ENCODE measurements at places on chromosomes 7 and 10.

DNA sequence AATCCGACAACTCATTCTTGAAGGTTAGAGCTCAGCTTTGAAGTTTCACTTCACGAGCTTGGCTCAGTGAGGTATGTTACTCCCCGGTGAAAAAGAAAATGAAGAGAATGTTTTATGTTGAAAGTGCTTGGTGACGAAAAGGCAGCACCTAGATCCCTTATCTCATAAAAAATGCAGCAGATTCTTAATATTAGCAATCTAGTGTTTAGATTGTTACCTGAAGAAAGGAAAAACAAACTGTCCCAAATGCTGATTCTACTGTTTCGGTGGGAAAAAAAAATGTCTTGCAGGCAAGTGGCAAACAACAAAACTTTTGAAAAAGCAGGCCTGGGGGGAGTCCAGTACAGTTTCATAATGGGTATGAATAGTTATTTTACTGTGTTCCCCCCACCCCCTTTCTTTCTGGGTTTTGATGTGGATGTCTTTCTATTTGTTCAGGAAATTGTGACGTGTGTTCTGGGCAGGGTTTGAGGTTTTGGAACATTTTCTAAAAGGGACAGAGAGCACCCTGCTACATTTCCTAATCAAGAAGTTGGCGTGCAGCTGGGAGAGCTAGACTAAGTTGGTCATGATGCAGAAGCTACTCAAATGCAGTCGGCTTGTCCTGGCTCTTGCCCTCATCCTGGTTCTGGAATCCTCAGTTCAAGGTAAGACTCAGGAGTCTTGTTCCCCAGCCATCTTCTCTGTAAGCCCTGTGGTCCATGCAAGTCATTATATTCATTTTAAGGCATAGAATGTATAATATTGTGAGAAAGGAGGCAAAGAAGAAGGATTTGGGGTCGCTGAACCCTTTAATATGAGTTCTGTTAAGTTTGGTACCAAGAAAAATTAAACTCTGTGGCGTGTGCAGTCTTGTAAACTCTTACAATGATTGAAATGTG lies at the start of gene SRGN:
Gene SRGN, plus strand, starts transcription at position 514 of the 881 bp plus-strand sequence. Its CDS starts 55 bp downstream, at position 569.
- peak; percentile 60 for DNase-seq

- DNase-seq: no peak
Measured at GRCh38 chr10:98030093-98030821, at the start of gene CRTAC1. Gene CRTAC1, minus strand, starts transcription at chr10:98030621. Its CDS starts 149 bp downstream, at chr10:98030472.

DNA sequence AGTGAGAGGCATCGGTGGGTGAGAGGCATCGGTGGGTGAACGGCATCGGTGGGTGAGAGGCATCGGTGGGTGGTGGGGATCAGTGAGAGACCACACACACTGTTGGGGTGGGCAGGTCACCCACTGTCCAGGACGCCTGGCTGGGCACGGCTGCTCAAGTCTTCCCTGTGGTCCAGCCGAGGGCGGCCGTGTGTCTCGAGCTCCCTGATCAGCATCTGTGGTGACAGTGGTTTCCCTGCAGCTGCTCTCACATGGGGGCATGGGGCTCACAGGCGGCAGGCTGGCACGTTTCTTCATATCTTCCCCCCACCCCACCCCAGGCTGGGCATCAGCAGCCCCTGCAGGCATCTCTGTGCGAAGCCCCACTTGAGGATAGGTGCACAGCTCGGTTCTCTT lies 78.2 kb downstream of the NKX6-2 start:
- no peak for DNase-seq

- DNase-seq: no peak
Measured at GRCh38 chr7:48458701-48459524, 287.7 kb downstream of the ABCA13 start.

DNA sequence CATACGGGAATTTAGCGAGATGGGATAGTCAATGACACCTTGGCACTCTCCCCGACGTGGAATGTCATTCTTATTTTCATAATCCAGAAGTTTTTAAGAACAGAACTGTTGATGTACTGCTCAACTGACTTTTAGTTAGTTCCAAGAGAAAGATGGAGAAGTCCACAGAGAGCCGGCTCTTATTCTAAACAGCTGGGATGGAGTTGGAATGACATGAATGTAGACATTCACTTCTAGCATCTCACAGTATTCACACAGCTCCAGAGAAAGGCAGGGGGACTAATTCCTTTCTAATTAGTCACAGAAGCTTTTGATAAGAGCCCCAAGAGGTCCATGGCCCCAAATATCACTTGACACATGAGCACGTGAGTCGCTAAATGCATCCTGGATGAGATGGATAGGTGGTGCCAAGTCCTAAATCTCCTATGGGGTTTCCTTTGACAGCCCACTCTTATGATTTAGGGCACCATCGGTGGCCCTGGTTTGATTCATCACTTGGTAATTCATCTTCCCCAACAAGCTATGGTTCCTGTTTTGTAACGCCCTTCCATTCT lies 420.3 kb upstream of the AUTS2 start:
- DNase-seq: no peak

DNA sequence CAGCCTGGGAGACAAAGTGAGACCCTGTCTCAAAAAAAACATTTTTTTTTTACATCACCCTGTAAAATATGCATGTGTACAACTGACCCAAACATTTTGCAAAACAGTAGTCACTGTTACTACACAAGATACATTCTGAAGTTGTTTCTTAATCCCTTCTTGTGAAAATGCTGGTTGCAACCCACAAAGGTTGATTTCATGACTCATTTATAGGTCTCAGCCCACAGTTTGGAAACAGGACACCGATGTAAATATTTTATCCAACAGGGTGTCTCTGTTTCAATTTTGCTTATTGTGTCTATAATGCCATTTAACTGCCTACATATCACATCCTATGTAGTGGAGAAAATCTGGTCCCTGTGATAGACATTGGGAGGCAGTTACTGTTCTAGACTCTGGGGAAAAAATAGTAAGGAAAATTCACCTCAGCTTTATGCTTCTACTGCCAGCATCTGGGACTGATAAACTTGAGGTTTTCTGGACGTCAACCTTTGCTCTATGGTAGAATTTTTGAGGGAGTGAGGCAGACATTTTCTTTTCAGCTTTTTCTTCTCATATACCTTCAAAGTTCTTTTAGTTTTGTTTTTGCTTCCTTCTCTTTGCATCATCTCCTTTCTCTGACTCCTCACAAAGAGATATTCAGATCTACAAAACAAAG lies 1.6 kb upstream of the RAB19 start:
- no peak for DNase-seq

DNA sequence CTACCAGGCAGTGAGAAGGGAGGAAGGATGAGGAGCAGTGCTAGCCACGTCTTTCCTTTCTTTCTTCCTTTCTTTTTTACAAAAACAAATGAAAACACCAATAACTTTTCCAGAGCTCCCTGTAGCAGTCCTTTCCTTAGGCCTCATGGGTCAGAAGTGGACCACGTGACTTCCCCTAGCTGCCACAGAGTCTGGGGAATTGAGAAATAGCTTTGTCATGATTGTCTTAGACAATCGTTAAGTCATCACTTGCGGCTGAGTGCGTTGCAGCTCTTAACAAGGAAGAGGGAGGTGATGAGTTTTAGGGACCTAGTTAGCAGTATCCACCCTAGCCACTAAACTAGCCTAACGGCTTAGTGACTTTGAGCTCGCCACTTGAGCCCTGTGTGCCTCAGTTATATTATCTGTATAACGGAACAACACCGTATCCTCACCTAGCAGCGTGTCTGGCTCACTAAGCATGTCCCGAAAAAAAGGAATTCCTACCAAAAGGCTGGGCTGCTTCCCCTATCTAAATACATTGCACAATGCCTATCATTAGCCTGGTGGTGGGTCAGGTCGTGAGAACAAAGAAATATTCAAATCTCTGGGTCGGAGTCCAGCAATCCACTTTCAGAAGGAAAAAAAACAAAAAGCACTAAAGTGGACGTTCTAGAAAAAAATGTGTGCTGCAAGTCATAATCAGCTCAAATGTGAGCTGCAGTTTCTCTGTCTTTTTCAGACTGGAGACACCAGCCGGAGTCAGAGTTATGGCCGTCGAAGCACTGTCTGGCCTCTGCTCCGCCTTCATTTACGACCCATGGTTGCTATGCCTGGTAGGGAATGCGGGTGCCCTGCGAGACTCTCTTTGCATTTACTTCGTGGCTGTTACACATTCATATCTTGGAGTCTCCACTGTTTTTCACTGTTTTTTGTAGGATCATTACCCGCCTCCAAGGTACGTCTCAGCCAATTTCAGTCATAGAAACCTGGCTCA lies 338.5 kb upstream of the FOXK1 start:
- DNase-seq: no peak

DNA sequence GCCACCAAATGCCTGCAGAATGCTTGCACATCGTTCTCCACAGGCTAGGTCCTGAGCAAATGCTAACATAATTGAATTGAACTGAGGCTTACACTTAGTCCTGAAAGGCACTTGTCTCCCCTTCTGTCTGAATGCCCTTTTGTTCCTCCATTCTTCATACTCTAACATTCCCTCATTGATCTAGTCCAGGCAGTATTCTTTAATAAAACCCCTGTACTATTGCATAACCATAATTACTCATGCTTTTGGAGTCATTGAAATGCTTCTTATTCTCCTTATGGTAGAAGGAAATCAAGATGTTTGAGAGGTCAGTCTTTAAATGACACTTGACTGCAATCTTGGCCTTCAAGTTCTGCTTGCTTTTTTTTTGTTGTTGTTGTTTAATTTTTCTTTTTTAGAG lies 7.1 kb downstream of the PI4K2A start:
- no peak for DNase-seq

DNA sequence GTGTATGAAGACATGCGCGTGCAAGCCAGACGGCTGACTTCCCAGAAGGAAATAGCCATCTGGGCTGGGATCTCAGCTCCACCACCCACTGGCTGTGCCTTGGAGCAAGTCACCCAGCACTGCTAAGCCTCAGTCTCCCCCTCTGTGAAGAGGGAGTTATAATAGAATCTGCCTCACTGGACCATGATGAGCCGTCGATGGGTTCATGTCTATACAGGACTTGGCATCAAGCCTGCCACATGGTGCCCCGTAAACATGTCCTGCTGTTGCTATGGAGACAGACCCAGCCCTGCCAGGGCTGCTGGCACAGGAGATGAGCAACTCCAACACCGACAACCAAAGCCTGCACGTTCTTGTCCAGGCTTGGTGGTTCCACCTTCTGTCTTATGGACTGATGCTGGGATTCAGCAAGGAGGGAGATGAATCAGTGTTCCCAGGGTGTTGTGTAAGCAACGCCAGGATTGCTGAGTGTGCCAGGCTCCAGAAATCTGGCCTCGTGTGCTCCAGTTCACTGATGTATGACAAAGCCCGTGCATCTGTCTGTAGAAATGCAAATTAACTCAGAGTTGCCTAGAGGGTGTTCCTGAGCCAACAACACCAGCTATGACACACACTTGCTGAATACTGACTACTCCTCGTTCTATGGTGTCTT lies 5.6 kb downstream of the GPR15LG start:
- DNase-seq: no peak

GRCh38 chr10:96236876-96237275 lies 34.5 kb downstream of the BLNK start:
- DNase-seq: no peak

- DNase-seq: no peak
Measured at GRCh38 chr7:157904211-157904865, 567.5 kb downstream of the DNAJB6 start.

DNA sequence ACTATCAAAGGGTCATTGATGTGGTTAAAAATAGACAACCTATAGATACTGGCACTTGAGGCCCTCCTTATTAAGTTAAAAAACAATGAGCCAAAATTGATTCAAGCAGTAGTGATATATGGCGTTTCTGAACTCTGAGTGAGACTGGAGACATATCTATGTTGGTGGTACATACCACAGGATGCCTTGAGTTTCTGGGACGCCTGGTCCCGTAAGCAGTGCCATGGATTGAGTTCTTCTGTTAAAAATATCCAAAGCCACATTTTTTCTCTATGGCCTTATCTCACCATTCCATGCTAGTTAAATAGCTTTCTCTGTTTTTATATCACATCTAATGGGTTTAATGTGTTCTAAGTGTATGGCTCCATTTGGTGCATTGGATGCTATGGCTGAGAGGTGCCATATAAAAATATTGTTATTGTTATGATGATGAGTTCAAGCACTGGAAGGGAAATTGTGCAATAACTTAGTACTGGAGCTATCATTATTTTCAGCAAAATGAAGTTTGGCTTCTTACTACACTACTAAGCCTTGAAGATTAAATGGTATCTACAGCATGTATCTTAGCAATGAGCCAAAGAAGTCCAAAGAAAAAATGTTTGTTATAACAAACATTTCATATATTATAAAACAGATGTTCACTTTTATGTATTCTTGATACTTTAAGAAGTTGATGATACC lies 713.9 kb downstream of the SUGCT start:
- no peak for DNase-seq

- no peak for DNase-seq
Measured at GRCh38 chr7:148304456-148304855, 286.1 kb upstream of the C7orf33 start.

DNA sequence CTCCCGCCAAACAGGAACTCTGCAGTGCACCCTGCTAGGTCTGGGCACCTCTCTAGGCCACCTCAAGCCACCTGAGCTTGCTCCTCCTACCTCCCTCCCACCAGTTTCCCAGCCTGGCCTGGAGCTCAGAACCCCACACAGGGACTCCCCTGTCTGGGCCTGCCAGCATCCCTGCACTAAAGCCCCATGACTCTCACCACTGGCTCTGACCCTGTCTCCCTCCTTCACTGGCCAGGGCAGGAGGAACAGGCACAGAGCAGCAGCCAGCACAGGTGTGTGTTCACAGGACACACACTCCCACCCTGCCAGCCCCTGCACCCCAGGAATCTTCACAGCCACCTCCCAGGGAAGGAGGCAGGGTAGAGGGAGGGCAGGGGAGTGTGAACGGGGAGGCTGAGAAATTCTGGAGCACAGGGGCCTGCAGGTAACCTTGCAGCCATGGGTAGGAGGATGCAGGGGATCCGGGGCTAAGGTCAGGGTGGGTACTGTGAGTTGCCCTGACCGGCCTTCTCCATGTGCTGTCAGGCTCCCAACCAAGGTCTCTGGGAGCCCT lies 13.9 kb upstream of the ANTXRL start:
- no peak for DNase-seq

- no peak for DNase-seq
Measured at GRCh38 chr7:5766321-5766761, 15.1 kb downstream of the RNF216 start.

- DNase-seq: no peak
Measured at GRCh38 chr7:29424295-29424983, 139.2 kb upstream of the PRR15 start.
